ENCODE measurements at places on chromosomes 2 and 18. TPM values are rescaled to one million over a fixed set of nuclear protein-coding genes. Genes with fewer than 3 reads are reported as not detected.

Gene IL36G
- not detected for total RNA-seq

GRCh38 chr2:205878999-205879762 lies 196.9 kb downstream of the NRP2 start:
- no peak overlapping the region for H3K27ac ChIP-seq
- H3K4me3 ChIP-seq: no peak overlapping the region
- no peak for DNase-seq
- no peaks in the 10 kb centered on the region for H3K36me3 ChIP-seq
- peaks cover 22% of the 10 kb centered on the region for H3K4me1 ChIP-seq

GRCh38 chr18:55999641-56000040 lies 411.6 kb upstream of the TCF4 start:
- no peak overlapping the region for H3K27ac ChIP-seq
- no peaks in the 10 kb centered on the region for H3K27me3 ChIP-seq
- H3K36me3 ChIP-seq: no peaks in the 10 kb centered on the region

Gene IGFBP2
- 608 TPM for total RNA-seq

Data from thoracic aorta (tissue), 2 donors.